Suprapubic skin (tissue), 4 donors: ENCODE measurements at places on chromosomes 12 and 14. TPM values are rescaled to one million over a fixed set of nuclear protein-coding genes. Genes with fewer than 3 reads are reported as not detected.

GRCh38 chr12:89286501-89286900 is 65.8 kb downstream of the DUSP6 start:
- no peak for DNase-seq

DNA sequence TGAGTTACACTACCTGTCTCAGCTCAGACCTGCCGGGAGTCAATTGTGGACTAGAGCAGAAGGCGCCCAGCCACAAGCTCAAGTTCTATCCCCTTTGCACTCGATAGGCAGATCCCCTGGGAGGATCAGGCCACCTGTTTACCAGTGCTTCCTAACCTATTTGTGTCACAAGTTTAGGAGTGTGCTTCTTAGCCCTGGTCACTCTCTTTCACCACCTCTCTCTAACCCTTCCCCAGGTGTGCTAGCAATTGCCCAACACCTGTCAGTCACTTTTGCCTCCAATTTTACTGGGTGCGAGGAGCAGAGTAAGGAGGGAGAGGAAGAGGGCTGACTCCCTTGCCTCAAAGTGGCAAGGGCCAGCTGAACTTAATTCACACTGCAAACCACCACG is 745 bp upstream of the NAA30 start:
- no peak for DNase-seq

- no peak for DNase-seq
These were observed 109.3 kb downstream of the PTPRQ start for GRCh38 chr12:80553316-80553715.

GRCh38 chr14:101489092-101489760 is 72.1 kb upstream of the DIO3 start:
- DNase-seq = no peak

The SERPINA12 gene
- 250 TPM for total RNA-seq

The KRT79 gene
- total RNA-seq = 149 TPM

DNA sequence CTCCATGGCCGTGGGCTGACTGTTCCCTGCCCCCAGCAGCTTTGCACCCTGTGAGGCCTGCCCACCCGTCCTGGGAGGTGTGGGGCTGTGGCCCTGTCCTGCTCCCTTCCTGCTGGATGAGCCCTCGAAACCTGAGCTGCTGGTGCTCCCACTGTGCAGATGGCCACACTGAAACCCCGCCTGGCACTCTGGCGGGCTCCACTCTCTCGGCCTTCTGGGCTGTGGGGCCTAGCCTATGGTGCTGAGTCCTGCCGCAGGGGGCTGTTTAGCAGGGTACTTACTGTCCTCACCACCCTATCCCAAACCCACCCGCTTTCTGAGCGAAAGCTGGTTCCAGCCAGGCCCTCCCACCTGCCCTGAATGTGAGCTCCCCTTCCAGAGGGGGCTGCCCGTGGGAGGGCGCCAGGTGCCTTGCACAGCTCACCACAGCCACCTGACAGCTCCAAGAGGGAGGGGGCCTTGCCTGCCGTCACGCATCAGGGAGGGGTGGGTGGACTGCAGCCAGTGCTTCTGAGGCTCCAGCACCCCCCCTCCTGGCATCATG is 7.3 kb downstream of the SLC25A47 start:
- no peak for DNase-seq

The GPR68 gene
- 0.95 TPM for total RNA-seq

DNA sequence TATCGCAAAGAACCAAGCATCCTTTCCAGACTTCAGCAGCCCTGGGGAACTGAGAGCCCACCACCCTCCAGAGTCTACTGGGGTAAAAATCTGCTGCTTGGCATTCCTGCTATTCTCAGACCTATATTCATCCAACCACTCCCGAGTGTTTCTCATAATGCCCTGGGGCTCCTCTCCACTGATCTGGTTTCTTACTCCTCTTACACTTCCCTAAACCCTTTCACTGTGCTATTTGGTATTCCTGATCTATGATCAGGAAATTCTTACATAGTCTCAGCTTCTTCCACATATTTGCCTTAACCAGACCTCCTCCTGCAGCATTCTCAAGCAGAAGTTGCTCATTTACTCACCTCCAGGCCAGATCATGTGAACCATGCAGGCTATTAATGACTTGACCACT is 82.4 kb downstream of the SYT10 start:
- no peak for DNase-seq

DNA sequence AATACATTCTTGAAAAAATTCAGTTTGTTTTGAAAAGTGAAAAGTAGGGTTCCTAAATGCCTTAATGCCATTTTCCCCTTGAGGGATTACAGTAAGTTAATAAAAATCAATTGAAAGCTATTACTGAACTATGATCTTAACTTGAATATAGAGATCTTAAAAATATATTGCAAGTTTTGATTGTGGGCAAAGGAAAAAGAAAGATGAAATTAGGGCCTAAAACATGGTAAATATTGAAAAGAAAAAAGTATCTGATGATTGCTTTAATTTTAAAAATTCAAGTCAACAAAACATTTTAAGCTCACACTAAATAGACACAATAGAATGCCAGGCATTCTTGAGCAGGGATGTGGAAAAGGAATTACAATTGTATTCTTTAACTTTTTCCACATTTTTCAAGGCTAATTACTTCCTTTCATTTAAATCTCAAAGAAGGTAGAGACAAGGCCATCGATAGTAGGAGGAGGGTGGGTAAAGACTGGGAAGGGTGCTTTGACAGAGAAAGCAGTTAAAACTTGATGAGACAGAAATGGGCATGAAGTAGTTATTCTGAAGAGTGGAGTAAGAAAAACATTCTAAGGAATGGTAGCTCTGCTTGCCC is 294.4 kb downstream of the NELL2 start:
- DNase-seq = no peak

DNA sequence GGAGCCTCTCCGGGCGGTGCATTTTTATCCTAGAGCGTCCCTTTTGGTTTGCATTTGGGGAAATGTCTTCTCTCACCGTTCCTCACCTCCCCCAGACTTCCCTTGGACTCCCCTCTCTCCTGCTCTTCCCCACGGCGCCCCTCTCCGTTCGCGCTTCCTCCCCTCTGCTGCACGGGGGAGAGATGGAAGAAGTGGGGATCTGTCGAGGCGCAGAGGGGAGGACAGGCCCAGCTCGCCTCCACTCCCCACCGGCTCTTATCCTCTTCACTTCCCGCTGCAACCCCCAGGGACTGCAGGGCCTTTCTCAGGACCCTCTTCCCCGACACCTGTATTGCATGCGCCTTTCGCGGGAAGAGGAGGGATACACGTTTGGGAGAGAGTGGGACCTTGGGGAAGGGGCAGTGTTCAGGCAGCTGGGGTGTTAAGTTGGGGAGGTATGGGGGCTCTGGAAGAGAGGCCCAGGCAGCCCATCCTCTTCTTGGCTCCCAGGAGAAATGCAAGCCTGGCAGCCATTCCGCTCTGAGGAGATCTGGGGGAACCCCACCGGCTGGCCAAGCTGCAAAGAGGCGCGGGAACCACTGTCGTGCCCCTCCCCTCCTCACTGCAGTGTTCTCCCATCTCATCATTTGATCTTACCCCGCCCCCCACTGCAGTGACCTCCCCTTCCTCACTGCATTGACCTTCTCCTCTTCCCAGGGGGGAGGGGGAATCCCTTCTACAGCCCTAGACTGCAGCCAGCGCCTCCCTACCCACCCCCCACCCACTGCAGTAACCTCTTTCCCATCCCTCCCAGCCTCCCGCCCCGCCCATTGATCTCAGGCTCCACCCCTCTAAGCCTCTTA is 788 bp downstream of the ENO2 start:
- DNase-seq = no peak

- DNase-seq = no peak
These were observed 137.3 kb downstream of the SUDS3 start for GRCh38 chr12:118513611-118514010.

DNA sequence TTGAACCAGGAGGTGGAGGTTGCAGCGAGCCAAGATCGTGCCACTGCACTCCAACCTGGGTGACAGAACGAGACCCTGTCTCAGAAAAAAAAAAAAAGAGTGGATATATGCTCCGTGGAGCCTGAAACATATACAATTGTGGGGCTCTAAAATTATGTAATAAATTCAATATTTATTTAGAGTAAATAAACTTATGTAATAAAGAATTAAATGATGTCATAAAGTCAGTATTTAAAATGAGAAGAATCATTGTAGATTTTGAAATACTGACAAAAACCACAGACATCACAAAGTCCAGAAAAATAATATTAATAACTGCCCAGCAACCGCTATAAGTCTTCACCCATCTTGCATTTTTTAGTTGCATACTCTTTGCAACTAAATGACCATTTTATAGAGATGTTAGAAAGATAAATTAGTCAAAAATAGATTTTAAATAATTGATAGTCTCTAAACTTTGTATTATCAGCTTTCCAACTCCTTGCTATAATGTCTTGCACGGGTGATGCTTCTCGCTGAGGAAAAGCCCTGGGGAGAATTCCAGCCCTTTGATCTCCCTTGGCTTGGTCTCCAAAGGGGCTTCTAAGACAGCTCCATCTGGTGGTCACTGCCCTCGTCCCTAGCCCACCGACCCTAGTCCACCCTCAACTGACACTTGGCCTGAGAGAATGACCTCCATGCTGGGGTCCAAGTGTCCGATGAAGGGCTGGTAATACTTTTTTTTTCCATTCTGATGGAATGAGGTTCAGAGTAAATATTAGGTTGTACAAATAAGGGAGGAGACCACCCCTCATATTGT is 7.9 kb upstream of the TMBIM6 start:
- no peak for DNase-seq

The FRMD6 gene
- total RNA-seq = 165 TPM

DNA sequence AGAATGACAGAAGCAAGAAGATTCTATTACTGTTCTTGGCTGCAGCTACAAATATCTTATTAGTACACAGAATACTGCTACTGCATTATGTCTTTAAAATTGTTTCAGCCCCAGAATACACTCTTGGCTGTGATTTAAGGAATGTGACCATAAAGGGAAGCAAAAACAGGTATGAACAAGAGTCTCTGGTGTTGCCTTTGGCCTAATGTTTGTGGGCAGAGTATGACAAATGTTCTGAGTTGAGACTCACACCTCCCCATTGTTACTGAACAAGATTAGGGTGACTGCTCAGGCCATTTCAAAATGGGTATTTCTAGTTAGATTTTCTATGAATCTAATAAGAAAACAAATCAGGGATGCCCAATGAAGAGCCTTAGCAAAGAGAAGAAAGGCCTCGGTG is 28.5 kb downstream of the TTC6 start:
- no peak for DNase-seq

The SALL2 gene
- 3.0 TPM for total RNA-seq

DNA sequence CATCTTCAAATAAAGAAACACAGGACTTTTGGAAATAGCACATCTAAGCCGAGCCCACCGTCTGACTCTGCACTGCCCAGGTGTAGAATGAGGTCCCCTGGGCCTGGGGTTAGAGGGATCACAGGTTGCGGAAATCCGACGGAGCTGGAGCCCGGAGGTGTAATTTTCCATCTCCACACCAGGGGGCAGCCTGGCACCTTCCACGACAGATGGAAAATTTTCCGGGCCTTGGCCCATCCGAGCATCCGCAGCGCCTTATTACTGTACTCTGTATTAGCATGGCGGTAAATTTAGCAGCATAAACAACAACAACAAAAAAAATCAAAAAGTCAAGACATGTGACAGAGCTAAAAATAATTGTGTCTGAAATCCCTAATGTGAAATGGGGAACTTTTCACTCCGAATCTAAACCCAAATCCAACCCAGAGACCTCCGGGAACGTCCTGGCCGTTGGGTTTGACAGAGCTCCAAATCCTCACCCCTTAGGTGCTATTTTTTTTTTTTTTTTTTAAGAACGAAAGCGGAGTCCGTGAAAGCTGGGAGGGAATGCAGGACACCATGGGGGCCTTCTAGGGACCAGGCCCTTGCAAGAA is 93.9 kb downstream of the KSR2 start:
- peak; percentile 68 for DNase-seq

GRCh38 chr12:104131609-104132008 is 6.4 kb downstream of the NFYB start:
- DNase-seq = no peak

- DNase-seq = no peak
These were observed 455.6 kb upstream of the SEL1L start for GRCh38 chr14:81989211-81989610.

- no peak for DNase-seq
These were observed 82.1 kb downstream of the WSCD2 start for GRCh38 chr12:108211157-108211556.

The FIGNL2 gene
- total RNA-seq = 0.30 TPM

- DNase-seq = no peak
These were observed 121.9 kb downstream of the ESRRB start for GRCh38 chr14:76497550-76498462.

DNA sequence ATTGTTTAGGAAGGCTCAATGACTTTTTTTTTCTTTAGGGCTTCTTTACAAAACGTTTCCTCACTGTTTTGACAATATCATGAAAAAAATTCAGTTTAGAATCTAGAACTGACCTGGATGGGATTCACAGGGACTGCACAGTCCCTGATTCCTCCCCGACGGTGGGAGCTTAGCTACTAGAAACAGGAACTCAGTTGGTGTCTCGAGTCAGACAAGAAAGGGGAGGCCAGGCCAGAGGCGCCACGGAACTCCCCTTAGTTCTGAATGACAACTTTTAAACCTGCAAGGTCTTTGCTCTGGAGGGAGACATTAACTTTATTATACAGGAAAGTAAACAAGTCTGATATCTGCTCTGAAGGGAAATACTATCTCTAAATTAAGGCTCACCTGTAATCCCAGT is 45.4 kb upstream of the SRP54 start:
- no peak for DNase-seq

The MYO1H gene
- total RNA-seq = not detected

- no peak for DNase-seq
These were observed 6.6 kb downstream of the PPP4R4 start for GRCh38 chr14:94180655-94181271.

GRCh38 chr14:43983721-43984120 is 523.4 kb downstream of the FSCB start:
- no peak for DNase-seq

GRCh38 chr14:99156090-99156425 is 115.9 kb downstream of the BCL11B start:
- DNase-seq = peak; percentile 36

GRCh38 chr12:79424109-79424721 is 266.5 kb downstream of the PAWR start:
- DNase-seq = no peak

- no peak for DNase-seq
These were observed 47.4 kb downstream of the NIN start for GRCh38 chr14:50783563-50783962.
